ENCODE measurements at places on chromosomes 3 and 15.

DNA sequence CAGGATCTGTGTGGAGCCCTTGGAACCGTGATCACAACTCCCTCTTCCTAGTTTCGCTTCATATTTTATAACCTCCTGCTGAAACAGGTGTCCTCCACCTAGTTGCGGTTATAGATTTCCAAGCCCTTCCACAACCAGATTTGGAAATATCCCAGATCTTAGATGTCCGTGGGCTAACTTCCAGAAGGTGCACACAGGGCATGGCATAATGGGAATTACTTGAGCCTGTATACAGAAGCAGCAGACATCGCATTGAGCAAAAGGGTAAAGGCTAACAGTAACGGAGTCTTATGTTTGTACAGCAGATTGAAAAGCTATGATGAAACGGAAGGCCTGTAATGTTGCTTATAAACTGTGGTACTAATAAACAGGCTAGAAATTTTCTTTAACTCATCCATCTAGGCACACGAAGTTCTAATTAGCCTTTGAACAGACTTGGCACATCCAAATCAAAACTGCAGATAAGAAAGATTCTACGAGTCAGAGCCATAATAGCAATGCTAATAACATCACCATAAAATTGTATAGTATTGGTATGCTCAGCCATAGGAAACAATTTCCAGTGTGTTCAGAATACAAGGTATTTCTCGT, 1.2 kb upstream of the USF3 start:
- no peak for DNase-seq

GRCh38 chr15:55218056-55218455, 21.3 kb upstream of the RSL24D1 start:
- DNase-seq, result no peak

DNA sequence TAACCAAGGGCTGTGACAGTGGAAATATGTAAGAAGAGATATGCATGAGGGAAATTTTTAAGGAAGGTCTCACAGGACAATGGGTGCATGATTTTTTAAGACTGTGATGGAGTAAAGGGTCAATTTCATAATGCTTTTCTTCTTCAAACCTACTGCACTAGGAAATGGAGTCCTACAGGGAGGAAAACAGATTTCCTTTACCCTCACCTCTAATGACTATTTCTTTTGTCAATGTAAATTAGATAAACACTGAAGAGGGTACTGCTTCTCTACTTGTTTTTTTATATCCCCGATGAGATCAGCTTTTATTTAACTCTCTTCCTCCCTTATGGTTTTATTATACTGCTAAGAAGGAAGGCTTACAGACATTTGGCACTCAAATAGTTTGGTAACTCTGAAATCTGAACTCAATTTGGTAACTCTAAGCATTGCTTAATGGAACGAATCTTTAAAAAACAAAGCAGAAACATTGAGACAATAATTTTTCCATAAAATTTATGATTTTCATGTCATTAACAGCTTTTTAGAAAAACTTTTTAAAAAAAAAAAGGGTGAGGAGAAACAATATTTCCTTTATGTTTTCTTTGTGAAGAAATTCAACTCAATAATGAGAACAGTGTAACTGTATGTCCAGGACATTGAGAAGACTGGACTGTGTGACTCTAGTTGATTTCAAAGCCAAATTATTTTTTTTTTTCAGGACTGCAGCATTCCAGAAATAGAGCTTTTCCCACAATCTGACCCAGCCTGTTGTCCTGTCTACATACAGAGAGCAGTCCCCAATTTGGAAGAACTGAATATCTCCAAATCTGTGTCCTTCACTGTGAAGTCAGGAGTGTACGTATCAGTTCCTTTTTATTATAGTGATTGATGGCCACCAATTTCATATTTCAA, 64.4 kb downstream of the CRYBG3 start:
- no peak for DNase-seq

DNA sequence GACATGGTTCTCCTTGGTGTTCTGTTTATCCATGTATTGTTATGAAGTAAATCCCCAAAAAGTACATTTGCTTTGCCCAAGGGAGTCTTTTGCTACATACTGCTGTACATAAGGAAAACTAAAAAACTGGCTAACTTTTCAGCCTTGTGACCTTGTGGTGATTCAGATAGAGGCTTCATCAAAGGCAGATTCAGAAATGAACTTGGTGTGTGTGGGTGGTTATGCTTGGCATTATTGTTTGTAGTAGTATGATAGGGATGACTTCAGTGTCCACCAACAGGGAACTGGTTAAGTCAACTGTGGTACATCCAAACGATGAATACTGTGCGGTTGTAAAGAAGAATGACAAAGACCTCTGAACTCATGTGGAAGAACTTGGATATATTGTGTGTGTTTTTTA, 75.6 kb upstream of the CHRNB4 start:
- no peak for DNase-seq

DNA sequence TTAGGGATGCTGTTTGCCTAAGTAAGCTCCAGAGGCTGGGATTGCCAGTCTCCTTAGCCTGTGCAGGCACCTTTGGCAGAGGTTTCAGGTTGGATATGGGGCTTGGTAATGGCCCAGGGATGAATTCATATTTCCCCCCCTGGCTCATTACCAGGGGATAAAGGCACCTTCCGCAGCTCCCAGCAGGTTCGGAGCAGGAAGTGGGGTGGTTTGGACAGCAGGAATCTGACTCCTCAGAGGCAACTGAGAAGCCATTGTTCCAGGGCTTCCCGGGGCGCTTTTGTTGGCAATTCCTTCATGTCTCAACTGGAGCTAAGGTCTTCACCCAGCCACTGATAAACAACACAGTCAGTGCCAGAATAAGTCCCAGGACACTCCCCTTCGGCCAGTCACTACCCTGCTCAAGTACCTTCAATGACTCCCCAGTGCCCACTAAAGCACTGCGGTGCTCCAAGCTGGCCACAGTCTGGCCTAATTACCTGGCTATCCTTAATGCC, 85.3 kb upstream of the SLC6A6 start:
- DNase-seq, result no peak

DNA sequence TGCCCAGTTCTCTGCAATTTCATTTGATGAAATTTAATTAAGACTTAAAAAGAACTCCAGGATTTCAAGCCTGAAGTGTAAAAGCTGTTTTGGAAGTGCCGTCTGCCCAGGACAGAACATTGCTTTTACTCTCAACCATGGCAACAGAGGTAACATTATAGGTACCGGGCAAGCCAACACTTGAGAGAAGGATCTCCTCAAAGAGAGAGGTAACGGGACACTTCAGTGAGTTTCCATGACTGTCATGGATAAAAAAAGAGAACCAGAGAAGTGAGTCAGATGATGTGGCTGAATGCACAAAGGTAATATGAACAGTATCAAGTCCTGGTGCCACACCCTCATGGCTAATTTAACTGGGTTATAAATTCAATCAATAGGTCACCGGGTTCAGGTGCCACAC, 130.2 kb upstream of the LMOD3 start:
- DNase-seq, result no peak

DNA sequence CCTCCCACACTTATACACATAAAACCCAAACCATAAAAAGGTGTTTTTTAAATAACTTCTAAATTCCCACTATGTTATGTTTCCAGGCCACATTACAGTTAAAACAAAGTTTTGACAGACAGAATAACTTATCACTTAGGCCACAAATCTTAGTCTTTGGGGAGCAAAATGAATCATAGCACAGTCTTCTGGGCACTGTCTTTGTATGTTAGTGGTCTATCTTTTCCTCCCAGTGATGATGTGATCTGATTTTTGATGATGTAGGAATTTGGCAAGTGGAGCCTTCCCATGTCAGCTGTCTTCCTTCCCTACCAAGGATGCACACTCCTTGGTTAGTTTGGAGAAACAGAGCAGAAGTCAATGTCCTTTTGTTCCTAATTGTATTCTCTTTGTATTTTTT, 67.3 kb downstream of the THSD4 start:
- DNase-seq, result no peak

- DNase-seq, result no peak
Observed at GRCh38 chr3:190810957-190811356, 51.5 kb downstream of the GMNC start.

GRCh38 chr3:134364936-134365765, 9.1 kb downstream of the AMOTL2 start:
- DNase-seq, result no peak

GRCh38 chr15:87487484-87487883, 769.1 kb downstream of the NTRK3 start:
- DNase-seq, result no peak

DNA sequence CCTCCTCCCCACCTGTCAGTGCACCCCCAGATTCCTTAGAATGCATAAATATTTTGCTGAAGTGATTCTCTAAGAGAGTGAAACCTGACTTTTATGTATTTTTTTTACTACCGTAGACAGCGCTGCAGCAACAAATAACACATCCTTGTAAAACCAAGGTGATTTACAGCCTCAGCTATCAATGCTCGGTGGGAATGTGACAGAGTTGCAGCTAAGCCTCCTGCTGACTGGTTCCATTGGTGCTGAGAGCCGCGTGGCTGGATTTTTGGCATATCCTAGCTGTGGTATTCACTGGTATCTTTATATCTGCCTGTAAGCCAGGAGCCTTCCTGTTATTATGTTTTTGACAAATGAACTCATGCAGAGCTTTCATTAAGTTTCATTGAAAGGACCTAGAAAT, 11.0 kb downstream of the FGD5 start:
- no peak for DNase-seq

DNA sequence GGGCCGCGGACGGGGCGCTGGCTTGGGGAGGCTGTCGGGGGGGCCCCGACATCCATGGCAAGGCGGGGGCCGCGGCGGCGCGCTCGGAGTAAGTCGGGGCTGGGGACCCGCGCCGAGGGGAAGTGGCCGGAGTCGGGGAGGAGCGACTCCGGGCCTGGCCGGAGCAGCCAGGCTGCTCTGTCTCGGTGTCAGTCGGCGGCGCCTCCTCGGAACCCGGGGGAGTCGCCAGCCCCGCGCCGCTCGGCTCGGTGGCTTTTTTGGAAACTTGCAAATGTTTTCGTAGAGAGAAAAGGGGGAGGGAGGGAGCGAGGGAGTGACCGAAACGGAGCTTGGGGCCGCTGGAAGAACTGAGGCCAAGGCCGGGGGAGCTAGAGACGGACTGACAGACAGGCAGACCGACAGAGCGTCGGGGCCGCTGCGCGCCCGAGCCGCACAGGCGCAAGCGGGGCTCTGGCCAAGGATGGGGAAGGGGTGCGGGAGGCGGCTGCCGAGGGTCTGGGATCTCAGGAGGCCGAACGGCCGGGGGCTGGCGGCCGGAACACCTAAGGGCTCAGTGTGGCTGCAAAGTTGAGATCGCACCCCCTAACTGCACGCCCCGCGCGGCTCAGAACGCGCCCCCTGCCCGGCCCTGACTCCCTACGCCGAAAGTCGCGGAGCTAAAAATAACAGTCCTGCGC, 5.0 kb downstream of the PTH1R start:
- DNase-seq, result no peak

- no peak for DNase-seq
Observed at GRCh38 chr15:70853973-70854665, at the start of gene LARP6. TSS of gene LARP6 (minus strand) at chr15:70854157. CDS start at chr15:70854088, 69 bp downstream.

DNA sequence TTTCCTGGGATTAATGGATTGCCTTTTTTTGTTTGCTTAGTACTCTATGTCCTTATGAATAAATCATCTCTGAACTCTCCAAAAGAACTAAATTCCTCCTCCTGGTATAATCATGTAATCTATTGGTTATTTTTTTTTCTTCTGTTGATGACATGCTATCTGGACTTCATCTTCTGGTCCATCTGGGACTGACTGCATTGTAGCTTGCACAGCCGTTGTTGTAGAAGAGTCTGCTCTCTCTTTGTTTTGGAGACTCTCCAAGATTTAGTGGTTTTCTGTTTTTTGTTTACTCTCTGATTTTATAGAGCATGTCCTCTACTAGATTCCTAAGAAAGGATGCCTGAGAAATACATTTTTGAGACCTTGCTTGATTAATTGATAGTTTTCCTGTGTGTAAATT, 19.1 kb downstream of the IREB2 start:
- no peak for DNase-seq

DNA sequence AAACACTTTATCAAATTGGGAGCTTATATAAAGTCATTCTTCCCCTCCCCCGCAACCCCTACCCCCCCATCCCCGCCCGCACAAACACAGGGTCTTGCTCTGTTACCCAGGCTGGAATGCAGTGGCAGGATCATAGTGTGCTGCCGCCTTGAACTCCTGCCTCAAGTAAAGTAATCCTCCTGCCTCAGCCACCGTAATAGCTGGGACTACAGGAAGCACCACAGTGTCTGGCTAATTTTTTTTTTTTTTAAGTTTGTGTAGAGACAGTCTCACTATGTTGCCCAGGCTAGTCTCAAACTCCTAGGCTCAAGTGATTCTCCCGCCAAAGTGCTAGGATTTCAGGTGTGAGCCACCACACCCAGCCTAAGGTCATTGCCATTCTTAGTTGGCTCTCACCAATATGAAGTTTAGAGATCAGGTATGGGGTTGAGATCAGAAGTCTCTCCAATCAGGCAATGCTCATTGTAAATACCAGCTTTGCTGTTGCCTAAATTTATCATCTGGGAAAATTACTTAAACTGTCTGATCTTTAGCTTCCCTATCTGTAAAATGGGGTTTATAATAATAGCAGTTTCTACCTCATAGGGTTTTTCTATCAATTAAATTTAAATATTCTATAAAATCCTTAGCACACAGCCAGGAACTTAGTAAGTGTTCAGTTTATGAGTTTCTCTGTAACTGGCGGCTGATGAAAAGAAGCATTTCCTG, 60.3 kb downstream of the TGFBR2 start:
- DNase-seq, result no peak

DNA sequence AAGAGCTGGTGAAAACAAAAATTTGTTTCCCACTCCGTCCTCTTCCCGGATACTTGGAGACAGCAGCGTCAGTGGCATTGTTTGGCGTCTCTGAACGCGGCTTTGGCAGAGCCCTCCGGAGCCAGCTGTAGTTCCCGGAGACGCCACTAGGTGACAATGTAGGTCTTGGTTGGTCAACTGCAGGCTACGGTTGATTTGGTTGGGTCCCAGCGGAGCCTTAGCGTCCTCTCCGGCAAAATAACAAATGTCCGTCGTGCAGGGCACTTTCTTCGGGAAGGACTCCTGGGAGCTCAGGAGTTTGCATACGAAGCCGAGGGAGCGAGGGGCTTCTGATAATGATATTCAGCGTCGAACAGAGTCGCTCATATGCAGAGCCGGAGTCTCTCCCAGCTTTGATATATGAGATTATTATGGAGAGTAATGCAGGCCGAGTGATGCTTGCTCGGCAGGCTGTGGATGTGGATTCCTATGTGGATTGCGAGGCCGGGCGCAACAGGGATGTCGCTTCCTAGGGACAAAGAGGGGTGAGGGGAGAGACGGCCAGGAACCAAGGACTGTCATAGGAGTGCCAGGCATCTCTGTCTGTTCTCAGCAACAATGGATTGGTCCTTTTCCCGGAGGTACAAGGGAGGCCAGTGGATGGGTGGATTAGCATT, 74.8 kb downstream of the IL20RB start:
- DNase-seq, result peak; percentile 80

DNA sequence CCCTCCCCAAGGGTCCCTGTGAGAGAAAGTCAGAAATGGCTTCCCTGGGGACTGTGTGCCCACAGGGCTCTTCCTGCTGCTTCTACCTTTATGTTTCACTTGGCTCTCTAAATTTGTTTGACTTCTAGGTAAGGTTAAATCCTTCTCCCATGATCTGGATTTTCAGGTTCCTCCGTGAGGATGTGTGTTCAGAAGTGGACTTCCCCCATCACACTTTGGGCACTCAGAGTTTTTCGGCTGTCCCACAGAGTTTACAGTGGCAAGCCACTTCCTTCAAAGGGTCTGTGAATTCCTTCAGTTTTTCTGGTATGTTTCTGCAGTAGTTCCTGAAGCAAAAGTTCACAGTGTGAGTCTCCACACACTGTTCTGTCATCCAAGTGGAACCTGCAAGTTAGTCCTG, 30.9 kb upstream of the RARB start:
- DNase-seq, result no peak

- no peak for DNase-seq
Observed at GRCh38 chr3:47747558-47747957, 34.1 kb downstream of the SMARCC1 start.
